Natural killer cell (primary cell): ENCODE measurements at places on chromosomes 4 and X. TPM values are rescaled to one million over a fixed set of nuclear protein-coding genes. Genes with fewer than 3 reads are reported as not detected.

DNA sequence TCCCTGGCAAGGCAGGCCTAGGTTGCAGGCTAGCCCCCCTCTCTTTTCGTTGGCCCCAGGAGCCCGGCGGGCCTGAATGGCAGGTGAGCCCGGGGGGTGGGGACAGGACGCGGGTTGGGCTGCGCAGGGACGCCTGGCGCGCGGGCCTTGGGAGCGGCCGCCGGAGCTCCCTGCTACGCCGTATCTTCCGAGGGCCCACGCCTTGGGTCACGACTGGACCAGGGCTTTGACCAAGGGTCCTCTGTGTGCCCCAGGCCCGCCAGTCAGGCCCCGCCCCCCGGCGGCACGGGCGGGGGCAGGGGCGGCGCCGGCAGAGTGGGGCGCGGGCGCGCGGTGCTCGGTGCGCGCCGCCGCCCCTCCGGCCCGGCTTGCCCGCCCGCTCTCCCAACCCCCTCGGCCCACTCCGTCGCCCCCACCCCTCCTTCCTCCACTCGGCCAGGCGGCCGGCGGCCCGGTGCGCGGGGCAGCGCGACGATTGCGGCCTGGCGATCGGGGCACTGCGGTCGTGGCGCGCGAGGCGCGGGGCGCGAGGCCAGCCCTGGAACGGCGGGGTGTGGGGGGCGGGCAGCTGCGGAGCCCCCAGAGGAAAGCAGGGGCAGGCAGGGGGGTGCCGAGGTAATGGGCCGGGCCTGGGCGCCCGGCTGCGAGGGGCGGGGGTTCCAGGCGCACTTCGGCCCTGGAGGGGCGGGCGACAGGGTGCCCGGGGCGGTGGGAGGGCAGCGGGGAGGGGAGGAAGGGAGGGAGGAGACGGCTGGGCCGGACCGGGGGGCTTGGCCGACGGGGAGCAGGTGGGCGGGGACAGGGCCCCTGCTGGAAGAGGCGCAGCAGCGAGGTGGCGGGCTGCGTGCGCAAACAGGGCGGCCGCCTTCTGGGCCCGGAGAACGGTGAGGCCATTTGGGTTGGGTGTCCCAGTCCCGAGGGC is at the start of gene PRRG3:
PRRG3 (plus strand) TSS at position 798 of the 922 bp plus-strand sequence. CDS start 3,357 bp downstream, outside the sequence.
- H3K4me1 ChIP-seq: no peaks in the 10 kb centered on the region
- H3K27me3 ChIP-seq: no peaks in the 10 kb centered on the region
- H3K36me3 ChIP-seq: no peaks in the 10 kb centered on the region
- no peak within 1 kb of the TSS for H3K4me3 ChIP-seq

- no peak for DNase-seq
- H3K27me3 ChIP-seq: no peaks in the 10 kb centered on the region
- H3K4me3 ChIP-seq: no peak overlapping the region
These were observed 27.0 kb downstream of the ARHGEF9 start for GRCh38 chrX:63758011-63758410.

Gene PRRG3
- not detected for total RNA-seq

DNA sequence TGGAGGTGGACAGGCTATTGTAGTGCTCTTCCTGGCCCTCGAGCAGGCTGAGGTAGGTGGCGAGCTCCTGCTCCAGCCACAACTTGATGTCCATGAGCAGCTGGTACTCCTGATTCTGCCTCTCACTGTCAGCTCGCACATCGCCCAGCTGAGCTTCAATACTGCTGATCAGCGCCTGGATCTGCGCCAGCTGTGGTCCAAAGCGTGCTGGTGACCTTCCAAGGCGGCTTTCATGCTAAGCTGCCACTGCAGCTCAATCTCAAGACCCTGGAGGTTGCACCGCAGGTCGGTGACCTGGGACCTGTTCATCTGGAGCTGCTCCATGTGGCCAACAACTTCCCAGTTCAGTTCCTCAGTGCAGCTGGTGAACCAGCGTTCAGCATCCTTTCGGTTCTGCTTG is 31.2 kb downstream of the LRIT3 start:
- no peaks in the 10 kb centered on the region for H3K27me3 ChIP-seq
- H3K4me3 ChIP-seq: no peak overlapping the region
- H3K4me1 ChIP-seq: no peaks in the 10 kb centered on the region
- no peak overlapping the region for H3K27ac ChIP-seq
- DNase-seq: no peak
- H3K36me3 ChIP-seq: no peaks in the 10 kb centered on the region

GRCh38 chr4:101707596-101707995 is 82.9 kb upstream of the BANK1 start:
- H3K4me1 ChIP-seq: no peaks in the 10 kb centered on the region
- H3K27me3 ChIP-seq: no peaks in the 10 kb centered on the region
- no peak overlapping the region for H3K27ac ChIP-seq
- no peak overlapping the region for H3K4me3 ChIP-seq
- H3K36me3 ChIP-seq: no peaks in the 10 kb centered on the region

DNA sequence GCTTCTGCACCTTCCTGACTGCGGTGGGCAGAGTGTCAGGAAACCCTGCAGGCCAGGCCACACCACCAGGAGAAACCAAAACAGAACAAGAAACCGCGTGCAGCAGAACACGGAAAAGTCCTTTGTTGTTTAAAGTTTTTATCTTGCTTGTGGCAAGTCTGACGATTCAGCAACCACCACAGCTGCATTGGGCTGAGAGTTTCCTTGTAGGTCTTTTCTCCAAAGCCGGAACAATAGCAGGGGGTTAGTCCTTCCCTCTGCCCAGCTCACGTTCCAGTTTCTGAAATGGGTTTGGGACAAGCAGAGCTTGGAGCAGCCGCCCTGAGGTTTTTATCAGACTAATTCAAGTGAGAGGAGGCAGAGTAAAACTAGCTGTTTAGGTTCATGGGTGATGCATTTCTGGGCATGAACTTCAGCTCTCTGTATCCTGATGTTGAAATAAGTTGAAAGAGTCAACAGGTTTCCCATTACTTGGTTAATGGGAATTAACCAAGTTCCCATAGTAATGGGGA is 216.9 kb downstream of the PTTG2 start:
- H3K36me3 ChIP-seq: no peaks in the 10 kb centered on the region
- no peaks in the 10 kb centered on the region for H3K27me3 ChIP-seq
- H3K4me3 ChIP-seq: no peak overlapping the region
- H3K4me1 ChIP-seq: peaks cover 28% of the 10 kb centered on the region

GRCh38 chr4:88533088-88533790 is 9.7 kb upstream of the PYURF start:
- H3K36me3 ChIP-seq: no peaks in the 10 kb centered on the region
- no peaks in the 10 kb centered on the region for H3K27me3 ChIP-seq
- H3K4me1 ChIP-seq: no peaks in the 10 kb centered on the region

Gene APLN
- total RNA-seq: not detected

Gene DRP2
- not detected for total RNA-seq

DNA sequence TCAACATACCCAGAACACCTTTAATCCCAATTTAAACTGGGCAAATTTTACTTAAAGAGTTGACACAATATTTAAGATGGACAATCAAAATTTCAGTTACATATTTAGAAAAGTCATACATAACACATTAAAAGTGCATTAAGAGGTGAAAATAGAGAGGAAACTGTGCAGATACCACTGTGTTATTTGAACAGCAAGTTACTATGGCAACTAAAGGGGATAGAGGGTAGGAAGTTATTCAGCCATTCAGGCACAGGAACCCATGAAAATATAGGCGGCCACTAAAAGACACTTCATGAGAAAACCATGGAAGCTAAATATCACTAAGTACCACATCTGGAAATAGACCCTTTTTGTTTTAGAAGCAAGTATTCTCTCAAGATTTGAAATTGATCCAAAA is 75.1 kb downstream of the PDGFC start:
- no peak overlapping the region for H3K27ac ChIP-seq
- H3K36me3 ChIP-seq: no peaks in the 10 kb centered on the region
- no peak for DNase-seq
- H3K27me3 ChIP-seq: no peaks in the 10 kb centered on the region

Gene HSFX2
- 0.70 TPM for total RNA-seq

- no peak for DNase-seq
- no peak overlapping the region for H3K27ac ChIP-seq
- H3K36me3 ChIP-seq: no peaks in the 10 kb centered on the region
- H3K4me3 ChIP-seq: no peak overlapping the region
- H3K4me1 ChIP-seq: peaks cover 19% of the 10 kb centered on the region
These were observed 14.1 kb downstream of the XIAP start for GRCh38 chrX:123873956-123874355.

DNA sequence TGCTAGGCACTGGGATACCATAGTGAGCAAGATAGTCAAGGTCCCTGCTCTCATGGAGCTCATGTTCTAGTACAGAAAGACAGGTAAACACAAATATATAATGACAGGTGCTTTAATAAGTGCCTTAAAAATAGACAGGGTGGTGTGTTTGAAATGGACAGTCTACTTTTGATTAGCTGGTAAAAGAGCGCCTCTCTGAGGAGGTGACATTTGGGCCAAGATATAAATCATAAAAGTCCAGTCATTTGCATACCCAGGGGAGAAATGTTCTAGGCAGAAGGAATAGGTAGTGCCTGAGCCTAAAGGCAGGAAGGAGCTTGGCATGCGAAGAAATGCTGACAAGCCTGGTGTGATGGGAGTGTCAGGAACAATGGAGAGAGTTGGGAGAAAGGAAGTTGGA is 83.6 kb downstream of the DNAAF6 start:
- H3K36me3 ChIP-seq: no peaks in the 10 kb centered on the region
- no peak overlapping the region for H3K4me3 ChIP-seq
- no peaks in the 10 kb centered on the region for H3K27me3 ChIP-seq
- DNase-seq: no peak
- H3K27ac ChIP-seq: no peak overlapping the region

DNA sequence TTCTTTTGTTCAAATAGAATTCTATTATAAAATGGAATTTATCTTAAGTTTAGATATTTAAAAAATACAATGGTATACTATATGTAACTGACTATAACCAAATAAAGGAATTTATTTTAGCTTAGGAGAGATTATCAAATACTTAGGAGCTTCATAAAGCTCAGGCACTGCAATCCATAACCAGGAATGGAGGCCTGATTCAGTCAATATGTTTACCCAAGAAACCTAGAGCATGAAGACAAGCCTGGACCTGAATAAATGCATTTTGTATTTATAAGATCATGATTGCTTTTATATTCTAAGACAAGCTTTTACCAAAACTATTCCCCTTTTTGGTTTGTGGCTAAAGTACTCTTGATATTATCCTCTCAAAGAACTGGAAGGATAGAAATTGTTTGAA is 742.6 kb downstream of the FAT4 start:
- no peaks in the 10 kb centered on the region for H3K27me3 ChIP-seq
- no peaks in the 10 kb centered on the region for H3K36me3 ChIP-seq
- H3K4me3 ChIP-seq: no peak overlapping the region
- no peak for DNase-seq
- no peak overlapping the region for H3K27ac ChIP-seq
- H3K4me1 ChIP-seq: no peaks in the 10 kb centered on the region

DNA sequence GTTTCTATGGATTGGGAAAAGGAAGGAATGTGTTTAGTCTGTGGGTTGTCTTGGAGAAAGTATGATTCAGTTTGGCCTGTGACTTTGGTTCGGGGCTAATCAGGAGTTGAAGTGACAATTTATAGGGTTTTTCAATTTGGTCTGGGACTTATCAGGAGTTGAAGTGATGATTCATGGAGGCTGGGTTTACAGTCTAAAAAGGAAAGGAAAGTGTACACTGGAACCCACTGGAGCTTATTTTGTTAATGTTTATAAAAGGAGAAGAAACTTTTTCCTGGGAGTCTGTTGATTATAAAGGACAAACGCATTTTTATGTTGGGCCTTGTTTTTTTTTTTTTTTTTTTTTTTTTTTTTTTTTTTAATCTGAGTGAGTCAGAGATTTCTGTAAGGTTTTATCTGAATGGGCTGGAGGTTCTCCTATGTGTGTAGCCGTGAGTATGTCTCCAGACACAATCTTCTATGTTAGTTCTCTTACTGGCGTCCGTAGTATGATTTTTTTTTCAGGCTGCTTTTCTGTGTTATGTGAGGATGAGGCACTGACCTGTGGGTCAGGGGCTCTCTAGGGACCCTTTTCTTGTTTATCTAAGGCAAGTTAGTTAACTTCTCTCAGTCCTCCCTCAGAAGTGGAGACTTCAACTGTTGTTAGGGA is 33.0 kb upstream of the RAB9B start:
- DNase-seq: no peak
- H3K36me3 ChIP-seq: no peaks in the 10 kb centered on the region
- H3K27me3 ChIP-seq: no peaks in the 10 kb centered on the region
- H3K27ac ChIP-seq: no peak overlapping the region

DNA sequence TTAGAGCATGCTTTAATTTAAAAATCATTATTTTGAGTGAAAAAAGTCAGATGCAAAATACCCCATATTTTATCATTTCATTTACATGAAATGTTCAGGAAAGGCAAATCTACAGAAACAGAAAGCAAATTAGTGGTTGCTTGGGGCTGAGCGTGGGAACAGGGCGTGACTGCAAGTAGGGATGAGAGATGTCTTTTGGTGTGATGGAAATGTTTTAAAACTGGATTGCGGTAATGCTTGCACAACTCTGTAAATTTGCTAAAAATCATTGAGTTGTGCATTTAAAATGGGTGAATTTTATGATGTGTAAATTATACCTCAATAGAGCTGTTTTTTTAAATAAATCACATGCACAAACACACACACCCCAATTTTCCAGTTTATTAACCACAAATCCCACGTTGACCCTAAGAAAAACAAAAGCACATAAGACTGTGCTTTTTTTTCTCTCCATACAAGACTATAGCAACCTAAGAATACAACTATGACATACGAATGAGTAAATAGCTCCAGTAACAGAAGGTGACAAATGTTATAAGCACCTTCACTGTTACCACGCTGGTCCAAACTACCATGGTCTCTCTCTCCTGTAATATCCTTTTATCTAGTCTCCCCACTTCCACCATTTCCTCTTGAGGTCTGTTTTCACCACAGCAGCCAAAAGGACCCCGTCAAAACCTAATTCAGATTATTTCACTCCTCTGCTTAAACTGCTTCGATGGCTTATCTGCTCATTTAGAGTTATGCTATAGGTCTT is 37.2 kb downstream of the FRMD7 start:
- peaks cover 3% of the 10 kb centered on the region for H3K4me1 ChIP-seq
- H3K4me3 ChIP-seq: no peak overlapping the region
- no peak overlapping the region for H3K27ac ChIP-seq
- DNase-seq: no peak
- H3K27me3 ChIP-seq: no peaks in the 10 kb centered on the region
- H3K36me3 ChIP-seq: no peaks in the 10 kb centered on the region

DNA sequence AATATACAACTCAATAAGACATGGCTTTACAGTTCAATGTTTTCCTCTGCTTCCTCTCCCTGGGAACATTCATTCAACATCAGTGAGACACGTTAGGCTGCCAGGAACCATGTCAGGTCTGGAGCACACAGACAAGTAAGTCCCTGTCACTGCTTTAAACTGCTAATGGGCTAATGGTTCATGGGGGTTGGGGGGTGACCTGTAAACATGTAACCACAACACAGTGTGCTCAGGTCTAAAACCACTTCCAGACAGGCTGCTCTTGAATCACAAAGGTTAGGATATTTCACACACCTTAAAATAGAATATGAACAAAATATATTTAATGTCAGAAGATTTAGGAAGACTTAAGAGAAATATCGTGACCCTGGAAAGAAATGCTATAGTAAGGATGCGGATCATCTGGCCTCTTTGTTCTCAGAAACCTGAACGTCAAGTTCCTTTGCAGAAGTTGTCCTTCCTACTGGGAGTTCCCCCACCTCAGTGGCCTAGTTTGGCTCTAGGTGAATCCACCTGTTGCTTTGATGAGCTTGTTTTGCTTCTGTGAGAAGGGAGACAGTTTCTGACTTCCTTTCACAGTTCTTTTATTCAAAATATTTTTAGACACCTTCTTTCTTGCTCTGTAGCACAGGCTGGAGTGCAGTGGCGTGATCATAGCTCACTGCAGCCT is 359.9 kb downstream of the UNC5C start:
- no peaks in the 10 kb centered on the region for H3K4me1 ChIP-seq
- H3K36me3 ChIP-seq: no peaks in the 10 kb centered on the region
- DNase-seq: peak; percentile 57
- no peak overlapping the region for H3K27ac ChIP-seq

Gene MAML3
- total RNA-seq: 1.7 TPM
